Activated naive CD4-positive, alpha-beta T cell treated with anti-CD3 and anti-CD28 coated beads, Interleukin-2, amount 50 U/mL, for 72 hours (primary cell): ENCODE measurements at places on chromosomes 4 and X. TPM values are rescaled to one million over a fixed set of nuclear protein-coding genes. Genes with fewer than 3 reads are reported as not detected.

The DIAPH2 gene
- 8.1 TPM for total RNA-seq

The IGSF1 gene
- total RNA-seq: not detected

The LEF1 gene
- total RNA-seq: 291 TPM

The GPR82 gene
- total RNA-seq: not detected

DNA sequence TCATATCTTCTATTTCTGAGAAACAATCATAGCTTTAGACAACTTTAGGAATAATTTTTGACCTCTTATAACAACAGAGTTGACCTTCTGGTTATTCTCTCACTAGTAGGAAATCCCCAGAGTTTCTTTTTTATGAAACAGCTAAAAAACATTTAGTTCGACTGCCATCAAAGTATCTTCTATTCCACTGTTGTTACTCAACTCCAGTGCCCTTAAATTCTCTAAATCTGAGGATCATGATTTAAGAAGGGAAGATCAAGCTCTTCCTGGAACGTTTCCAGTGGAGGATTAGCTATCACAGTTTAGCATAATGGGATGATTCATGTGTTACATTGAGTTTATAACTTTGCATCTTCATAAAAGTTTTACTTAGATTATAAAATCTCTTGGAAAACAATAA is 134.9 kb upstream of the VEGFC start:
- DNase-seq: no peak

DNA sequence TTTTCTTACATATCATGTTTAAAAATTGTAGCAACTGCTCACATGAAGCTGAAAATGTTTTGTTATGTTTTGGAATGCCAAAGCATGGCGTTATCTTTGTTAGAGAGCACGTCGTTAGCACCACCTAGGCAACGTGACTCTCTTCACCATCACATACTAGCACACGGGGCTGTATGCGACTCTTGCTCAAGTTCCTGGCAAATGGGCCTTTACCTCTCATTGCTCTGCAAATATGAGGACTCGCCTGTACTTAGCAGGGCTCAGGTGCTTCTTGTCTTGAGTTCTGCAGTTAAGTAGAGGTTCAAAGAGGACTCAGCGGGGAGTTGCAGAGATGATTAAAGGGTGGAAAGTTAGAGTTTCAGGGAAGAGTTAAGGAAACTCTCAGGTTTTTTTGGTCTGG is 59.4 kb downstream of the CLCN4 start:
- DNase-seq: no peak

DNA sequence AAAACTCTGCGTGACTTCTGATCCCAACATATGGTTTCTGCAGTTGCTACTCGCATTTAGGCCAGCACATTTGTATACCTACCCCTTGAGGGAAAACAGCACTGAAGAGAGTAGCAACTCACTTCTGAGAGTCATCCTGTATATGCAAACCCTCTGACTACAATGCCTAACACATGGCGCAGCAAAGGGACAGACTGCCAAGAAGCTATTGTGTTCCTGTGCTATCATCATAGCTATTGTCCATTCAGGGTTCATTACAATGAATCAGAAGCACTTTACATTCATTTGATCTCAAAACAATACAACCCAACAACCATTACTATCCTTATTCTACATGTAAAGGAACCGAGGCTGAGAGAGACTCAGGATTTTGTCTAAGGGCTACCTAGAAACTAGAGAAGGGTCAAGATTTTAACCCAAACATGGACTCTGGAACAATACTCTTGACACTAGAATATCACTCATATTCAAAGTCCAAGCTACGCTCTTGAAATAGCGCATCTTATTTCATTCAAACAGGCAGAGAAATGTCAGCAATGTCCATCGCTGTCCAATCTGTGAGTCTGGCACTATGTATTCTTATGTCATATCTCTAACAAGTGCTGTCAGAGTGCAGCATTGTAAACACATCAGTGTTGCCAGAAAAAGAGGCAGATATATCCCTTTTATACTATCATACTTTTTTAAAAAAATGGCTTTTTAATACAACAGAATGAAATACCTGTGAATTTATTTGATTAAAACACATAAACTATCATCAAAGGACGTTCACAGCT is 173.6 kb downstream of the CORIN start:
- DNase-seq: no peak

GRCh38 chr4:42466273-42466844 is 69.1 kb downstream of the SHISA3 start:
- no peak for DNase-seq

DNA sequence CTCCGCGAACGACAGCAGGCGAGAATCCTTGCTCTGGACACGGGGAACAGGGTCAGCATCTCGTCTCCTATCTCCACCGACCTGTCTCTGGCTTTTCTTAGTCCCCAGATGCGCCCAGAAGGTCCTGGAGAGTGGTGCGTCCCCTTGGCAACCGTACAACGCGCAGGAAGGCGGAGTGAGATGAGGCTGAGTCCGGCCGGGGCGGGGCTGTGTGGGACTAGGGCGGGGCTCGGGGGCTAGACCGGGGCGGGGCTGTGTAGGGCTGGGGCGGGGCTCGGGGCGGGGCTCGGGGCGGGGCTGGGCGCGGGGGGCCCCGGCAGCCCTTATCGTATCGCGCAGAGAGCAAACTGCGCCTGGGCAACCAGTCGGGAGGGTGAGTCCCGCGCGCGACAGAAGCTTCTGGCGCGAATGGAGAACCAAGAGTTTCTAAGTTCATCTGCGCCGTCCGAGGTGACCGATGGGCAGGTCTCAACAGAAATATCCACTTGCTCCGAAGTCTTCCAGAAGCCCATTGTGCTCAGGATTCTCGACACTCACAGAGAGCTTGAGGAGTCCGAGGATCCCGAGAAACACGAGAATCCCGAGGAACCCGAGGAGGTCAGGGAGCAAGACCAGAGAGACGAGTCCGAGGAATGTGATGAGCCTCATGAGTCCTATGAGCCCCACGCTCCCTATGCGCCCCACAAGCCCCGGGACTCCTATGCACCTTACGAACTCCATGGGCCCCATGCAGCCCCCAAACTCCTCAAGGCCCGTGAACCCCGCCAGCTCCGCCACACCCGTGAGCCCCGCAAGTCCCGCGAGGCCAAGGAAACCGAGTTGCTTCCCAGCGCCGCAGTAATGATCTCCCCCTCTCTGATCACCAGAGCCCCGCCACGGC is 24.9 kb downstream of the ARL9 start:
- peak; percentile 76 for DNase-seq

GRCh38 chr4:127788517-127788916 is 6.4 kb downstream of the HSPA4L start:
- no peak for DNase-seq

- no peak for DNase-seq
Observed at GRCh38 chr4:145563293-145563985, 55.7 kb upstream of the MMAA start.

- DNase-seq: no peak
Observed at GRCh38 chr4:4780729-4781244, 78.7 kb upstream of the MSX1 start.

GRCh38 chr4:38114386-38115150 is 154.4 kb downstream of the PTTG2 start:
- DNase-seq: no peak

GRCh38 chr4:86831262-86832130 is 17.7 kb downstream of the SLC10A6 start:
- no peak for DNase-seq

GRCh38 chrX:136049608-136050007 is 64.4 kb downstream of the SLC9A6 start:
- DNase-seq: no peak
